ENCODE measurements at places on chromosomes 11 and 22. TPM values are rescaled to one million over a fixed set of nuclear protein-coding genes. Genes with fewer than 3 reads are reported as not detected.

Gene BCR
- total RNA-seq = 55.5 TPM

Gene CCDC134
- 11.0 TPM for total RNA-seq

Gene AQP11
- total RNA-seq = 7.1 TPM

Gene SCGB2A2
- not detected for total RNA-seq

Gene PIWIL4
- total RNA-seq = 5.9 TPM

Gene TEX54
- not detected for total RNA-seq

Gene SLC15A3
- total RNA-seq = 15.1 TPM

Gene TMEM132A
- 7.8 TPM for total RNA-seq

Gene NRXN2
- 5.3 TPM for total RNA-seq

Measured in left colon (tissue), 2 donors.